CD14-positive monocyte (primary cell): ENCODE measurements at places on chromosomes 5 and 9.

DNA sequence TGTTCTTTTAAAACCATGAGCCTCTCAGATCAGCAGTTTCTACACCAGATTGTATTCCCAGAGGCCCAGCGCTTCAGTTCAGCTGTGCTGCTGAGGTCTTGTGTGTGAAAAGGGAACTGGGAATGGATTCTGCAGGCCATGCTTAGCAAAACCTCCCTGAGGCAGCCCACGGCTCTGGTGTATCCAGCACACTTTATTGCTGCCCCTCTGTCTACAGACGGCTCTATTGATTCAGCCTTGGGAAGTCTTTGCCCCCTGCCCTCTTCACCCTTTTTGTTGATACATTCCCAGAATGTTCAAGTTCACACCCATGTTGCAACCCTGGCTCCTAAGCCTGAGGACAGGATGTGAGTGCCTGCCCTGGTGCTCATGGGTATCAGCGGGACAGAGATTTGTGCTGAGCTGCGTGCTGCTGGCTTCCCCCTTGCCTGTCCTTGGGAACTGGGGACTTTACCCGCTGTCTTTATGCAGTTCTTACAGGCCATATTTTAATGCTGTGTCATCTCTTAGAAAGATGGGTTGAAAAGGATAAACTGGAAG, 37.3 kb downstream of the ARHGAP26 start:
- DNase-seq: peak; percentile 74

DNA sequence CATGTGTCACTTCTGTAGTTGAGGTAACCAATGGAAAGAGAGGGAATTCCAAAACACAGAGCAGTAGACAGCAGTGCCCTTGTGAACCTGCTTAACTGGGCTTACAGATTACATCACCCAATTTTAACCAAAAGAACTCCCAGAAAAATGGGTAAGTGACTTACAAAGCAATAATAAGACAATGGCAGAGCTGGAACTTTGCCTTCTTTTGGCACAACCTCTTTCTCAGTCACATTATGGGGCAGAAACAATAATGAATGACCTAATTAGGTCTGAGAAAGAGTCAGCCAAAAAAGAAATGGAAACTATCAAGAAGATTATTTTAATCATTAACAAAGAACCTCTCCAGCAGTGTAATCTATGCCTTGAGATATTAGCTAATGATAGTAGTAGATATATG, 146.5 kb downstream of the SPATA31D1 start:
- DNase-seq: no peak

GRCh38 chr9:28120626-28121025, 547.3 kb upstream of the C9orf72 start:
- no peak for DNase-seq

DNA sequence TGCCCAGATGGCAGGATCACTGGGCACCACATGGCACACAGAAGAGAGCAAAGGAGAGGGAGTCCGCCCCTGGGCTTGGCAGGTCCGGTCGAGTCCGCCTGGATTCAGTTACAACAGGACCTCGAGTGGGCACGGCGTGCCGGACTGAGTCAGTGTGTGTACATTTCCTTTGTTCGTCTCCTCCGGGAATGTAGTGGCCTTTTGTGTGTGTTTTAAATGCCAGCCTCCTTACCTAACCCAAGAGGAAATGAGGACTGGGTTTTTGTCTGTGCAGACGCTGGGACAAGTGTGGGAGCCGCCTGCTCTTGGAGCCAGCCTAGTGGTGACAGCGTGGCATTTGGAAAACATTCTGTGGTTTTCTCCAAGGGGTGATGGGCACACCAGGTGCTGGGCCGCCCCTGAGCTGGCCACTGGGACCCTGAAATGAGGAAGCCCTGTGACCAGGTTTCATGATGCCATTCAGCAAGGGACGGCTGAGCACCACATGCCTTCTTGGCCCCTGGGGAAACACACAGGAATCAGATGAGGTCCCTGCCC, 9.6 kb downstream of the NEK6 start:
- peak; percentile 73 for DNase-seq

DNA sequence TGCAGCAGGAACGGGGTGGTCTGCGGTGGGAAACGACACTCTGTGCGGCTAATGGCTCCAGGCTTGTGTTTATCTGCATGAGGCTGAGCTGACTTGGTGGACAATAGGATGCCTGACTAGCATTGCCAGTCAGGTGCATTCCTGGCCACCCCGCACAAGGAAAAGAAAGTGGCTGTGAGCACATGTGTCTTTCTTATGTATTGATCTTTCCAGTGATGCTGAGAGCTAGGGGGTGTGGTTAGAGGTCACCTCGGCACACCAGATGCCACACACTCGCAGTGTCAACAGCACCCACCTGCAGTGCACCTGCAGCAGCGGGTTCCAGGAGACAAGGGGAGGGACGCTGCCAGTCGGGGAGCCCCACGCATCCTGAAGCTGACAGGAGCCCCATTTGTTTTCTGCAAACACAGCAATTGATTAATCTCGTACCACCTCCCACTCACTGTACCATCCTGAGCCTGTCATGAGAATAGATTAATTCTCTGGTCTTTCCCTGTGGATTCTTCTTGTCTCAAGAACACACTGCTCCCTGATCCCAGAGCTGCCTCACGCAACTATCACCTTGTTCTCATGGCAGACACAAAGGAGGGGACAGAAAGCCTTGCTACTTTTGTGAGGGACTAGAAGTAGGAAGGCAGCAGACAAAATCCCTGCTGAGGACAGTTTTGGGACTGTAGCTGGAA, 251.7 kb upstream of the WWC1 start:
- DNase-seq: no peak

- DNase-seq: no peak
Measured at GRCh38 chr9:83986765-83987401, 6.3 kb downstream of the RMI1 start.

DNA sequence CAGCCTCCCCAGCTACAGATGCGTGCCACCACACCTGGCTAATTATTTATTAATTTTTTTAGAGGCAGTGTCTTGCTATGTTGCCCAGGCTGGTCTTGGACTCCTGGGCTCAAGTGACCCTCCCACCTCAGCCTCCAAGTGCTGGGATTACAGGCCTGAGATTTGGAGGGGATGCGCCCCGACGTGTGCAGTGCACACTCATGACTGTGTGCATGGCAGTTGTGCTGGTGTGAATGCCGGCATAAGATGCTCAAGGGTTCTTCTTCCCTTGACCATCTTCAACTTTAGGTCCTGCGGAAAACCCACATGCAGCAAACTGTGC, 3.5 kb upstream of the SLC34A1 start:
- no peak for DNase-seq

DNA sequence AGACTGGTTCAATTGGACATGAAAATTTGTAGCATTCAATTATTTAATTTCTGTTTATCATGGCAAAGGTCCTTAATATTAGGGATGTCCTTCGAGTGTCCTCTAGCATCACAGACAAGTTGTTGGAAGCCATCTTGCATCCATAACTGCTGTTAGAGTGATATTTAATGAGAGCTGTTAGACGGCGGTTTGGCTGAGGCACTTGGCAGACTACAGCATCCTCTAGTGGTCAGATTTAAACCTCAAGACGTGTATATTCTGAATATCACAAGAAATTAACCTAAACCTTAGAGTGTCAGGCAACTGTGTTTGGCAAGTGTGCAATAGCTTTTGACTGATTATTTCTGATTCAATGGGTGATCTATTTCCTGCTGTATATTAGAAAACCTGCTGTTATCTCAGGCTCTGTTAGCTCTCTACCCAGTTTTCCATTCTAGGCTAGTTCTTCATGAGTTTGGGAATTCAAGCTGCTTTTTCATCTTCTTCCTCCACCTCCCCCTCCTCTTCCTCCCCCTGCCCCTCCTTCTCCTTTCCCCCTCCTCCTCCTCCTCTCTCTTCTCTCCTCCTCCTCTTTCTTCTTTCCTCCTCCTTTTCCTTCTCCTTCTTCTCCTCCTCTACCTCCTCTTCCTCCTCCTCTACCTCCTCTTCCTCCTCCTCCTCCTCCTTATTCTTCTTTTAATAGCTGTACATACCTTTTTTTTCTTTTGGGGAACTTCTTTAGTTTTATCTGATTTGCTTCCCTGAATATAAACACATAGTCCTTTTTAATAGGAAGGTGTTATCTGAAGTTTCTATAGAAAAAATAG, 8.6 kb downstream of the SPINK1 start:
- peak; percentile 75 for DNase-seq

DNA sequence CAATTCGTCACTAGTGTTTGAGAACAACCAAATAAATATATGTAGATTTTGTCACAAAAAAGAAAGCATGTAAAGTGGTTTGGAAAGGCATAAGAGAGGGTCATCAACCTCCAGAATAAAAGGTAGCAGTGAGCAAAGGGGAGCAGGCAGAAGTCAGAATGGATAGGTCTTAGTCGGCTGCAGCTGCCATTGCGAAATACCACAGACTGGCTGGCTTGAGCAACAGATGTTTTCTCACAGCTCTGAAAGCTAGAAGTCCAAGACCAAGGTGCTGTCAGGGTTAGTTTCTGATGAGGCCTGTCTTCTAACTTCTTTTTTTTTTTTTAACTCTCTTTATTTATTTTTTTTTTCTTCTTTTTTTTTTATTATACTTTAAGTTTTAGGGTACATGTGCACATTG, 208.1 kb upstream of the PIK3R1 start:
- peak; percentile 41 for DNase-seq

GRCh38 chr5:172553903-172554302, 87.2 kb upstream of the NEURL1B start:
- no peak for DNase-seq

- DNase-seq: peak; percentile 54
Measured at GRCh38 chr5:119031905-119032304, 39.0 kb upstream of the DMXL1 start.

- no peak for DNase-seq
Measured at GRCh38 chr5:2129568-2130272, 247.0 kb upstream of the IRX4 start.

DNA sequence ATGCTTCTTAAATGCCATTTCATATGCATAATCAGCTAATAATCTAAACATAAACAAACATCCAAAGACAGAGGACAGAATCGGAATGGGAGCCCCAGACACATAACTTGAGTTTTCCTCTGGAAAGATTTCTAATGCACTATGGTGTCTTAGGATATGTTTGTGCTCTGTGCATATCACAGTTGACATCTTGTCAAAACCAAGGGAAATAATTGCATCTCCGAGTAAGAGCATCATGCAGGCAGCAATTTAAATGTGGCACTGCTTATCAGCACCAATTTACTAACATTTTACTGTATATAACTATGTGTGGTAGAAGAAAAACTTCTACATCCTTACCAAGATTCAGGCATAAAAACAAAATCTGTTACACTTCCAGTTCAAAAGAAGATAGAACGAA, 217.9 kb downstream of the GLIS3 start:
- no peak for DNase-seq

GRCh38 chr9:36258996-36259533, 817 bp upstream of the GNE start:
- no peak for DNase-seq

DNA sequence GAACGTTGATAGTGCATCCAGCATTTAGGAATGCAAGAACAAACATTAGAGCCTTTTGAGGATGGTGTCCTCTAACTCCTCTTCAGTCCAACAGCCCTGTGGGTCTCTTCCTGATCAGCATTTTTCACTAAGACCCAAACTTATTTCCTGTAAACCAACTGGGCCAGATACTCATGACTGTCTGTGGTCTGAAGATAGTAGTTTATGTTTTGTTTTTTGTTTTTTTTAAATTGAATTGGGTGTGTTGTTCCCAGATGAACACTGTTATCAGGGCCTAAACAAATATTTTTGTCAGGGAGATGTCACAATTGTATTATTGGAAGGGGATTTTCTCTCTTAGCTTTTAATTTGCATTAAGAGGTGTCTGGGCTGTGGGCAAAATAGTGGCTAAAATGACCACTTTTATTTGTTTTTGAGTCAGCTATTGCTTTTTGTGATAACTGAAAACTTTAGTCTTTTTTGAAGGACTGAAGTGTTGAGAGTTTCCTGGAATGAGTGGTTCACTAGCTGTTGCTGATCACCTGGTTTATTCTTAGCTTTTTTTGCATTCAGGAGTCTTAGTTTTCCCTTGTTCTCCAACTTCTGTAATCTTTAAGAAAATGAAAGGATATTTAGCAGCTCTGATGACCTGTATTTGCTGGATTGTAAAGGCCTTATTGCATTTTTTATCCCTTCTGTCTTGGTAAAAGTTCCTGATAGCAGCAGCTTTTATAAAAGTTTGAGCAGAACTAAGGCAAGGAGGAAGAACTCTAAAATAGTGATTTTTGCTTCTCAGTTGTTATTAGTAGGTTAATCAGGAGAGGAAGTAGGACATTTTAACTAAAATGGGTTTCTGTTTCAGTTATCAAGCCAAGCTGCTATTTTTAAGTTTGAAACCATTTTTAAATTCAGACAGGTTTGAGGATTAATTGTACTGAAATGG, 5.5 kb downstream of the MAN2A1 start:
- peak; percentile 50 for DNase-seq

- DNase-seq: peak; percentile 46
Measured at GRCh38 chr9:97889941-97890887, 32.1 kb downstream of the TRMO start.

GRCh38 chr5:147927901-147928300, 21.6 kb upstream of the C5orf46 start:
- DNase-seq: peak; percentile 23

GRCh38 chr5:125484742-125485641, 738.6 kb upstream of the ZNF608 start:
- no peak for DNase-seq

GRCh38 chr9:10921671-10922070, 308.9 kb upstream of the PTPRD start:
- DNase-seq: no peak

DNA sequence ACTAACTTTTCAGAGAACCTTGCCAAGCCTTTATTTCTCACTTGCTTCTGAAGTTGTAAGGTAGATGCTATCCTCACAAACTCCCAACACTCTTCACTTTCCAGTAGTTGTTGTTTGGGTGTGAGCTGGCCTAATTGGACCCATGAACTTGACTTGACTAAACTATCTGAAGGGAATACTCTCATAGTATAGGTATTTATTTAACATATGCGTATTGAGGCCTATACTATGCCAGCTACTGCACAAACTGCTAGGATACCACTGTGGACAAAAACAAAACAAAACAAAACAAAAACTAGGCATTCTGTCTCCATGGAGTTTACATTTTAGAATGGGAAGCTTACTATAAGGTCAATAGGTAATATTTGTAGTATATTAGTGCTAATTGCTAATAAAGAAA, 1.3 kb downstream of the TXNDC8 start:
- no peak for DNase-seq

DNA sequence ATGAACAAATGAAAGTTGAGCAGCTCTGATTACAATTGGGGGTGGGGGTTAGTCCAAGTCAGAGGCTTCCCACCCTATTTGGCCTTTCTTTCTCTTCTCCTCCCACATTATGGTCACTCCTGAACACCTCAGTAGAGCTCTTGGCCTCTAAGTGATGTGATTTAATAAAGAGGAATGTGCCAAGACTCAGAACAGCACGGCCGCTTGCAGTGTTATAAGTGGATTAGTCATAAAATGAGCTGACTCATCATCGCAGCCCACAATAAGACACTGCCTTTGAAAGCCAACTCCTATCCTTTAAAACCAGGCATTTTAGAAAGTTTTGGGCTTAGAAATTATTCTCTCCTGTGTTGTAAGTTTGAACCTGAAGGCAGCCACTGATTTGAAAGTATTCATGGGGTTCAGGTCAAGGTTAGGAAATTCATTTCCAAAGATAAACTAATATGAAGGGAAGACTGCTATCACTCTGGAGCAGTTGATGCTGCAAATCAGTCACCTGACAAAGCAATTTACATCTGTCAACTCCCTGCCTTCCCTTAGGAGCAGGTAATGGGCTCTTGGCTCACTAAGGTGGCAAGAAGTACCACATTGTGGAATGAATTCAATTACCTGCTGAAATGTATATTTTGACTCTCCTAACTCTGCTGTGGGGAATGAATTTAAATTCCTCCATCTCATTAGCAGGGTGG, 283.6 kb upstream of the NMUR2 start:
- DNase-seq: no peak
